Astrocyte (in vitro differentiated cells and primary cell): ENCODE measurements at places on chromosomes 7 and 10. TPM values are rescaled to one million over a fixed set of nuclear protein-coding genes. Genes with fewer than 3 reads are reported as not detected.

KIN gene
- 14.1 and 18.0 TPM in 2 replicates for total RNA-seq

C7orf33 gene
- not detected in 2 replicates for total RNA-seq

DNA sequence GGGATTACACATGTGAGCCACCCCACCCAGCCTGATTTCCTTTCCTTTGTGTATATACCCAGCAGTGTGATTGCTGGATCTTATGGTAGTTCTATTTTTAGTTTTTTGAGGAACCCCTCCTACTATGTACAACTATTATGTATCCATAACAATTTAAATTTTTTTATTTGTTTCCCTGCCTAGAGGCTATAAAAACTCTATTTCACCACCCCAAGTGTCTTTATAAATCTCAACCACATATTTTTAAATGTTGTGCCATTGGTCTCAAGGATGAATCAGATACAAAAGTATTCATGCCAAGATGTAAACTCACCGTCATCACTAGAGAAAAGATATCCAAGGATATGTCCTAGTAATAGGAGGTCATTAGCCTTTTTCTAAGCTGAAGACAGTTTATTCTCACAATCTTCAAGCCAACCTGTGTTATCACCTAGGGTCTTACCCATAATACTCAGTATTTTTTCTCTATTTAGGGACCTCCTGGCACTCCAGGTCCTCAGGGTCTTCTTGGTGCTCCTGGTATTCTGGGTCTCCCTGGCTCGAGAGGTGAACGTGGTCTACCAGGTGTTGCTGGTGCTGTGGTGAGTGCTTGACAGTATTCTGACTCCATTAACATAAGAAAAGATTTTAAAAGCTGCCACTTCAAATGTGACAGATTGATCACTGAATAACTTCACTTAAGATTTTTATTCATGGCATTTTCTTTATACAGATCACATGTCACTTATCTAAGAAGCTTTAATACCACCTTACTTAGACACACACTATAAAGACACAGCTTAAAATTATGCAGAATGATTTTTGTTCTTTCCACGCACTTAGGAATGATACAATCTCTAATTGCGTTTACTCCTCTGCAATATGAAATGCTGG is 29.4 kb downstream of the COL1A2 start:
- H3K4me1 ChIP-seq = peaks cover 29% of the 10 kb centered on the region
- H3K27me3 ChIP-seq = no peaks in the 10 kb centered on the region
- H3K4me3 ChIP-seq = no peak overlapping the region
- peak overlapping the region; percentile 81 for H3K27ac ChIP-seq

CRYGN gene
- total RNA-seq = not detected in 2 replicates

DNA sequence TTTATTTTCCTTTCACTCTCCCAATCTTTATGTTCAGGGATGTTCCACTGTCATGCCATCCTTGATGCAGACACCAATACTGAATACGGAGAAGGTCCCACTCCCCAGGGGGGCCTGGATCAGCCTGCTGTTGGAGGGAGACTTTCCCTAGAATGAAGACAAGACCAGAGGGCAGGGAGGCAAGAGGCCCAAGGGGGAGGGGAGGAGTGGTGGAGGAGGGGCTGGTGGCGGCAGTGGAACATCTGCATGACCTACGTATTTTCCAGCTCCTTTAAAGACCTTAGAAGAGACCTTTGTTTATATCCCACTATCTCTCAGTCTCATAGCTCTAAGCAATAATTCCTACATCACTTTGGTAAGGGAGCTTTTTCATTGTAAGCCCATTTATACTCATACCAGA is 183.0 kb downstream of the HECW1 start:
- peaks cover 6% of the 10 kb centered on the region for H3K4me1 ChIP-seq
- no peak overlapping the region for H3K4me3 ChIP-seq

DNA sequence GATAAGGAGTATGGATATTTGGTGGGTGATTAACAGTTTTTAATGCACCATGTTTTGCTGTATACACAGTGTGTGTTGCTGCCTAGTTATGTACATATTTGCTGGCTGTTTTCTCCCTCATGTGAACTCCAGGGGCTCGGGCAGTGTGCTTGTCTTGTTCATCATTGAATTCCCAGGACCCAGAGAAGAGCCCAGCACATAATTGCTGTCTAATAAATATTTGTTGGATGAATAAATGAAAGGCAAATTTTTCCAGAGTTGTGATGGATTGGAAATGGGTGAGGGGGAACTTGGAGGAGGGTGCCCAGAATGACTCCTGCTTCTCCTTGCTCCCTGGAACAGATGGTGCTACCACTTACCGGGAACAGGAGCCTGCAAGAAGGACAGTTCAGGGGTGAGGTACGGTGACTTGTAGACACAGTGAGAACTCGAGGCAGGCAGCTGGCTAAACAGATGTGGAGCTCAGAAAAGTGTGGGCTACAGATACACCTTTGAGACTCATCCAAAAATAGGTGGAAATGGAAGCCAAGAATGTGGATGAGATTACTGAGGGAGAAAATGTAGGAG is 586.8 kb upstream of the MGMT start:
- no peaks in the 10 kb centered on the region for H3K27me3 ChIP-seq
- H3K4me1 ChIP-seq = no peaks in the 10 kb centered on the region
- H3K27ac ChIP-seq = no peak overlapping the region
- no peak for DNase-seq

- H3K27ac ChIP-seq = no peak overlapping the region
- H3K27me3 ChIP-seq = peaks cover 3% of the 10 kb centered on the region
- no peak overlapping the region for H3K4me3 ChIP-seq
- H3K36me3 ChIP-seq = no peaks in the 10 kb centered on the region
- no peak for DNase-seq
These were observed 80.7 kb downstream of the SPDYE5 start for GRCh38 chr7:75572814-75573213.

DNA sequence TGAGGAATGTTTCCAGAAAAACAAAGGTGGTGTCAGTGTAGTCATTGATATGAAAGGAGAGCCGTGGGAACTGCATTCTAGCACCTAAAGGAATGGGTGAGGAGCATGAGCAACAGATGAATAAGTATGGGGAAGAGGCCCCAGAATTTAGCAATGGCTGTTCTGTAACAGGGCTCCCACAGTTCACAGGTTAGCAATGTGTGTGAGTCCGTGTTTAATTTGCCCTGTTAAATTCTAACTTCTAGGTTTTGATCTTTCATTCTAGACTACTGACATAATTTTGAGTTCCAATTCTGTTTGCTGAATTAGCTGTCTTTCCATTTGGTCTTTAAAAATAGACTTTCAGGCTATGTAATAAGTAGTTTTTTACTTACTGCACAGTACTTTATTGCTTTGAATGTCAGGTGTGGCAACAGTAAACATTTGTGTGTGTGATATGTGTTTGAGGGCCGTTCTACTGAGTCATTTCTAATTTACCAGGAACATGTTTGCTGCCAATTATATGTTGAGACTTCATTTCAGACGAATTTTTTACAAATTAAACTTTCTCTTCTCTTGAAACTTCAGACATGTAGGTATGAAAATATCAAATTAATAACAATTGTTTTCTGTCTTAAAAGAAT is 8.8 kb downstream of the STK17A start:
- H3K4me3 ChIP-seq = no peak overlapping the region
- peaks cover 9% of the 10 kb centered on the region for H3K36me3 ChIP-seq
- H3K27ac ChIP-seq = peak overlapping the region; percentile 4
- H3K27me3 ChIP-seq = no peaks in the 10 kb centered on the region
- peaks cover 2% of the 10 kb centered on the region for H3K4me1 ChIP-seq
- DNase-seq = peak; percentile 55

- no peak overlapping the region for H3K4me3 ChIP-seq
- peaks cover 3% of the 10 kb centered on the region for H3K4me1 ChIP-seq
- H3K27ac ChIP-seq = no peak overlapping the region
- H3K27me3 ChIP-seq = no peaks in the 10 kb centered on the region
- DNase-seq = peak; percentile 18
- peaks cover 11% of the 10 kb centered on the region for H3K36me3 ChIP-seq
These were observed 103.0 kb downstream of the PTEN start for GRCh38 chr10:87966459-87966858.
